ENCODE measurements at places on chromosomes 2 and 18.

GRCh38 chr18:79680100-79680879 is 687 bp downstream of the CTDP1 start:
- DNase-seq, result peak; percentile 16

DNA sequence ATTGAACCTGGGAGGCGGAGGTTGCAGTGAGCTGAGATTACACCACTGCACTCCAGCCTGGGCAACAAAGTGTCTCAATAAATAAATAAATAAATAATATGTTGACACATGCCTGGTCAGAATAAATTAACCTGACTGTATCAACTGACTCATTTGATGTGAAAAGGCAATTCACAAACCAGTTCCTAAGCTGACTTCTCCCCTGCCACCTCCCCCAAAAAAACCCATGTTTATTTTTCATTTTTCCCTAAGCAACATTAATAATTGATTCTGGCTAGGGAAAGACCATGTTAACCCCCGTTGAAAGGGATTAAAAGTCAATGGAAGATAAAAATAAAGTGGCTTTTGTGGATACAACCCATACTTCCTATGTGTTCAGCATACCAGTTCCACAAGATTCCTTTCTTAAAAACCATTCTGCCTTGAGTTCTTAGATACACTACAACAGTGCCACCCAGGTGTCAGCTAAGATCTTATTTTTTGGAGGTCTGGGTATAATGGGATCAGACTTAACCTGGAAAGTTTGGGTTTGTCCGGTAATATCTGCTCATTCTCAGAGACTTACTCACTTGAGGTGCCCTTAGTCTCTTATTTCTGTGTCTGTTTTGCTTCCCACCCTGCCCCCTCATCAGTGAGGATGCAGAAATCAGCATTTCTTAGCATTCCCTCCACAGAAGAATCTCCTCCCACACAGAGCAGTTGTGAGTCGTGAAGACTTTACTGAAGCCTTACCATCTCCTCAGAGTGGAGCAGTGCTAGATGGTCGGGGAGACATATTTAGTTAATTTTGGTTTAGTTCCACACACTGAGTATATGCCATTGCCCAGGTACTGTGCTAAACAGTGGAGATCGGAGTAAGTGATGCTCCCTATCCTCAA is 10.1 kb upstream of the MCFD2 start:
- DNase-seq, result no peak

- DNase-seq, result no peak
Measured at GRCh38 chr2:120271711-120272379, 19.2 kb downstream of the RALB start.

GRCh38 chr2:57941816-57942215 is 104.8 kb upstream of the VRK2 start:
- no peak for DNase-seq

- no peak for DNase-seq
Measured at GRCh38 chr2:26811261-26811660, 25.4 kb downstream of the CENPA start.

DNA sequence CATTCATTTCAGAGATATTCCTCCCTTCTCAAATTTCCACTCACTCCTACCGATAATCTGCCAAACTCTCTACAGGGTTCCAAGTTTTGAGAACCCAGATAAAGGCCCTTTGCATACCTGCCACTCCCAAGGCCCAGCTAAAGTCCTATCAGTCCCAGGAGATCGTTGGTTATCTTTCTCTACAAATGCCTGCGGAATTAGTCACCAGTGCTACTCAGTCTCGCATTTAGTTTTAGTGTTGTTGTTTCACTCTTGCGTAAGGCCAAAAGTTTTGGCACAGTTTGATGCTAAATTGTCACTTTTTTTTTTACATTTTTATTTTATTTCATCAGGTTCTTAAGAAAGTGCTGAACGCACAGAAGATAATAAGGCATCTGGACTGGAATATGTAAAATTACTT is 29.2 kb upstream of the SETBP1 start:
- DNase-seq, result no peak

- no peak for DNase-seq
Measured at GRCh38 chr2:44974064-44974715, 32.7 kb downstream of the SIX3 start.

DNA sequence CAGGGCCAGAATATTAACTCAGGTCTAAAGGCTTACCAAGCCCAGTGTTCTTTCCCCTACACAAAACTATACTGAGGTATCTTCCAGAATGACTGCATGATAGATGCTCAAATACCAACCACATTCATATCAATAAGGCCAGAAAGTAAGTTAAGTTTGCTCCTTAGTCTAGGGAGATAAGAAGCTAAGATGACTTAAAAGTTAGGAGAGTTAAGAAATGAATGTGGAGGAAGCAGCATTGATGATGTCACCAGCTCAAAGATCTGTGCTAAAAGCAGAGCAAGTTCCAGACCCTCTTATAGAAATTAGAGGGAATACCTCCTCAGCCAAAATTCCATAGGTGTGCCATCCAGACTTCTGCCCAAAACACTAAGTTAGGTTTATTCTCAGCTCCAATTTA is 6.1 kb downstream of the PPP4R1 start:
- no peak for DNase-seq

GRCh38 chr2:119263656-119264055 is 40.0 kb downstream of the STEAP3 start:
- DNase-seq, result no peak

DNA sequence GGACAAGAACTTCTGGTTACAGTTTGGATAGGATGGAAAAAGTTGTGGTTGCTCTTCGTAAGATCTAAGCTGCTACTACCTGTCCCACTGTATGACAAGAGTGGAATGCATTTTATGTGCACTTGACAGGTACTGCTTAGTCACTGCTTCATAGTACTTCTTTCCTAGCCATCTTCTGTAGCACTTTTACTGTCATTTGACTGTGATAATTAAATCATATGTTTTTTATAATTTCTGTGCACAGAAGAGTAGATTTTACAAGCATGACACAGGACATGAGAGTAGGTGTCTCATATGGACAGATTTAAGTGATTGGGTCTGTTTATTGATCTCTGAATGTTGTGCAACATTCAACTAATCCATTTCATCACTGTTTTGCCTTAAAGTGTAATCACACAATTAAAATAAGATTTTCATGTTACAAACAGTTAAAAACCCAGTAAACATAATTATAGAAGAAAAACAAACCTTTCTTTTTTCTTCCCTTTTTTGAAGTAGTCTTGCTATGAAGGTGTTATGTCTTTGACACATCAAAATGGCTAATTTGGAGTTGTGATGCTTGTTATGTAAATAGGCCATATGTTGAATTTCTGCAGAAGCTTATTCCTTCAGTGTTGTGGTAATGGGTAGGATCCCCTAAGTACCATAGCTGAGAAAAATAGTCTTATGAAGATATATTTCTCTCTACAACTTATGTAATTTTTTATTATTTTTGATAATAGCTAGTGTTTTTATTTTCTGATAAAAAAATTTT is 3.0 kb downstream of the SPATS2L start:
- no peak for DNase-seq
